ENCODE measurements at places on chromosomes 4 and X.
A peak's percentile ranks its signal among the peaks of the same experiment; 100 is the strongest.

GRCh38 chrX:43469391-43470054 lies 186.6 kb upstream of the MAOA start:
- no peak for DNase-seq

GRCh38 chrX:10989386-10989785 lies 121.7 kb upstream of the HCCS start:
- DNase-seq, result no peak

DNA sequence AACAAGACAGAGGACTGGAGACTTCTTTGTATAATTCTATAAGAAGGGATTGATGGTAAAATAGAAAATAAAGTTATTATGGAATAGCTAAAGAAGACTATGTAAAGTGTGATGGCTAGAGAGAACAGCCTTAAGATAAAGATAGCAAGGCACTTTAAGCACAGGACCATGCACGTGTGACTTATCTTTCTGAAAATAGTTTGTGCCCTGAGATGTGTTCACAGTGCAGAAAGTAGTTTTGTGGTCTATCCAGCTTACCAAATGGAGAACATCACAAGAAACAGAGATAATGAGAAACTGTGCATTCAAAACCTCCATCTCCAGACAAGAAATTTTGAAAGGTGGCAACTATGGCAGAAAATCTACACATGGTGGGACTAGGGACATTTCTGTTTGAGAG lies 213.3 kb downstream of the PARM1 start:
- no peak for DNase-seq

DNA sequence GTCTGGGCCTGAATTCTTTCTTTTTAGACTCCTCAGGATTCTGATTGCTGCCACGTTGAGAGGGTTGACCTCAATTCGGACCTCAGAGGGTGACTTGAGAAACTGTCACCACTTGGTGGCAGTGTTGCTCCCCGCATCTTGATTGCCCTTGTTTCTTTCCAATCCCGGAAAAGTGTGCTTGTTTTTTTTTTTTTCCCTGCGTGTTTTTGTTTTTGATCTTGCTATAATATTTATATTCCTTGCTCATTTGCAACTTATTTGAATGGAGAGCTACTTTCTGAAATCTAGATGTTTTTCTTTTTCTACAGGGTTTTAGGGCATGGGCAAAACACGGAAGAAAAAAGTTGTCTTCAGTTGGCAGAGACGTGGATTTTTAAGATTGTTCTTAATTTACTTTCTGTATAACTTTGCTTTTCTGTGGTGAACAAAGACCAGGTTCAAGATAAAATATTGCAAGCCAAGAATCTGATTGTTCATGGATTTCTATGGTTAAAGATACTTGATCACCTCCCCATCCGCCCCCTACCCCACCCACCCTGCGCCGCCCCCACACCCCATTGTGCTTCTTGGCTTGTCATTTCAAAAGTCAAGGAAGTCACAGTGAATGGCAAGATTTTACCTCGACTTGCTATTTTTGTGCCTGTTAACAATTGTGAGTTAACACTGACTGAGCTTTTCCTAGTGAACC lies 102.0 kb downstream of the PTTG2 start:
- peak; percentile 46 for DNase-seq

- no peak for DNase-seq
Observed at GRCh38 chr4:85815796-85816459, 341.0 kb downstream of the ARHGAP24 start.

DNA sequence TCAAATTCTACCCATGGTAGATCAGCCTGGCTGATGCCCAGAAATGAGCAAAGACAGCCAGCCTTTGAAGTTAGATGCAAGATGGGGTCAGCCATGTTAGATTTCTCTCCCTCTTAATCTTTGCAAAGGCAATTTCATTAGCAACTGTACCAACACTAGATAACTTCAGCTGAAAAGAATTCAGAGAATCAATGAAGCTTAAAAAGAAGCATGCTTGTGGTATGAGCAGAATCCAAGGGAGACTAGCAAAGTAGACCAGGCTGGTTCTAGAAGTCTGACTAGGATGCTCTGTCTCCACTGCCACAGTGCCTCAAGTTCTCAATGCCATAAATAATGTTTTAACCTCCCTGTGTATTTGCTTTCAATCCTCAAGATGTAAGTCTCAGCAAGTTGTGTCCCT lies 247.3 kb downstream of the SLC7A11 start:
- no peak for DNase-seq

DNA sequence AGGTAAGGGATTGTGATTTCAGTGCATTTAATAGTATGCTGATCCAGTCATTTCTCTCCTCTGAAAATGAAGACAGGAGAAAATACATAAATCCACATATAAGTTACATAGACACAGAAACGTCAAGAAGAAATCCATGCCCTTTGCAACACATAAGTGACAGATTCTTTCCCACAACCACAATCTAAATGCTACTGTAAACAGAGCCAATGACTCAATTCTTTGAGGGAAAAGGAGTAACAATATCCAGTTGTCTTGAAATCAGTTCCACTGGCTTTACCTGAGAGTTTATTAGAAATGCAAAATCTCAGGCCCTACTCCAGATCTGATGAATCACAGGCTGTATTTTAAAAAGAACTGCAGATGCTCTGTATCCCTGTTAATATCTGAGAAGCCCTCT lies 66.4 kb downstream of the ARAP2 start:
- DNase-seq, result no peak

DNA sequence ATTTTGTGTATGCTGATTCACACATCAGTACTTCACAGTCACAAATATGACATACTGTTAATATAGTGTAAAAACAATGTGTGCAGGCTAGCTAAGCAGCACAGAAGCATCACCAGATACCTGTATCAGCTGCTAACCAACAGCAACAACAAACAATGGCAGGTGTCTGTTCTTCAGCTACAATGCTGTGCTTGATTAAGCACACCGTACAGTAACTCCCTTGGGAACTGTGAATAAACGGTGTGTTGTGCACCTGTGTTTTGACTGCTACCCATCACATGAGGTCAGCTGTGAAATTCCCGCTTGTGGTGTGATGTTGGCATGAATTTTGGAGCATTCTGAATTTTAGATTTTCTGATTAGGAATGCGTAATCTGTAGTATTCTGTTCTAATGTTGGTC lies 379.7 kb upstream of the FAT1 start:
- no peak for DNase-seq

Data from activated effector memory CD4-positive, alpha-beta T cell treated with Interleukin-2 at 50 U/mL for 16 hours (primary cell).